Activated naive CD8-positive, alpha-beta T cell treated with anti-CD3 and anti-CD28 coated beads, Interleukin-2, amount 50 U/mL, for 24 hours (primary cell): ENCODE measurements at places on chromosomes 2 and 18.

DNA sequence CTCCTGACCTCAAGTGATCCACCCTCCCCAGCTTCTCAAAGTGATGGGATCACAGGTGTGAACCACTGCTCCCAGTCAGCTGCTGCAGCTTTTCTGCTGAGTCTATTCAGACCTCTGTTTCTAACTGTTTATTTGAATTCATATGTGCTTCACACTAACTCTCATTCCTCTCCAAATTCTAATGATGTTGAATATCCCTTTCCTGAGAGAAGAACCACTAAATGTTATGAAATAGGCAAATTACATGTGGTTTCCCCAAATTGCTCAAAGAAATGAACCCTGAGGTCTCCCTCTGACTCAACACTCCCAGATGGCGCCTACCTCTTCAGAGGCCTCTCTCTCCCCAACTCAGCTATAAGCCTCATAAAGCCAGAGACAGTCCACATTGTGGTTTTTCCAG, 98.6 kb downstream of the IRS1 start:
- H3K27me3 ChIP-seq, result peaks cover 4% of the 10 kb centered on the region
- H3K4me1 ChIP-seq, result peaks cover 6% of the 10 kb centered on the region
- DNase-seq, result no peak
- H3K36me3 ChIP-seq, result no peaks in the 10 kb centered on the region
- no peak overlapping the region for H3K4me3 ChIP-seq
- peak overlapping the region; percentile 22 for H3K27ac ChIP-seq

DNA sequence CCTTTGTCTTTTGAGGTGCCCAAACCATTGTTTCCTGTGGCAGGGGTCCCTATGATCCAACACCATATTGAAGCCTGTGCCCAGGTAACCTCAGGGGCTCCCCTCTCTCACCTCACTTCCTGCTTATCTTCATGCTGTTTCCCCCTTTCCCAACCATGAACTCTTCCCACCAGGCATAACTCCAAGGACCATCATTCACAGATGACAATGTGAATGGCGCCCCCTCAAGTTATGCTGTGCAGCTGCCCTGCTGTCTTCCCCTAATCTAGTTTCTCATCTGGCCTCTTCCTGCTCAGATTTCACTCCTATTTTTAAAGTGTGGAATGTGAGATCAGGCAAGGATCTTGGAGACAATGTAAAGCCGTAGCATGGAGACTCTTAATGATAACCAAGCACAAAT, 1.4 kb downstream of the GMPPA start:
- peaks cover 32% of the 10 kb centered on the region for H3K27me3 ChIP-seq
- no peak for DNase-seq
- peaks cover 32% of the 10 kb centered on the region for H3K4me1 ChIP-seq
- no peak overlapping the region for H3K27ac ChIP-seq

DNA sequence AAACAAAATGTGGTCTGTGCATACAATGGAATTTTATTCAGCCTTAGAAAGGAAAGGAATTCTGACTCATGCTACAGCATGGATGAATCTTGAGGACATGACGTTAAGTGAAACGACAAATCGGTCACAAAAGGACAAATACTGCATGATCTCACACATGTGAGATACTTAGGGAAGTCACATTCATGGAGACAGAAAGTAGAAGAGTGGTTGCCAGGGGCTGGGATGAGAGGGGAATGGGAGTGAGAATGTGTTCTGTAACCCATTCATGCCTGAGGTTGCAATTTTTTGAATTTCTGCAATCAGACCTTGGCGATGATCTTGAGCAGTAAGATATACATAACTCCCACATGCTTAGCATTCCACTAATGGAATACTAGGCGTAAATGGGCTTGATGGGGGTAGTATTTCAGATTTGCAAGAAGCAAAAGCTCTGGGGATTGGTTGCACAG, 22.0 kb downstream of the FHL2 start:
- no peaks in the 10 kb centered on the region for H3K27me3 ChIP-seq
- H3K4me1 ChIP-seq, result peaks cover 10% of the 10 kb centered on the region
- DNase-seq, result no peak
- H3K4me3 ChIP-seq, result no peak overlapping the region
- H3K27ac ChIP-seq, result no peak overlapping the region
- peaks cover 3% of the 10 kb centered on the region for H3K36me3 ChIP-seq

- no peak for DNase-seq
- H3K27ac ChIP-seq, result no peak overlapping the region
- peaks cover 8% of the 10 kb centered on the region for H3K4me1 ChIP-seq
- H3K4me3 ChIP-seq, result no peak overlapping the region
- no peaks in the 10 kb centered on the region for H3K36me3 ChIP-seq
- H3K27me3 ChIP-seq, result peaks cover 68% of the 10 kb centered on the region
Measured at GRCh38 chr2:66441581-66442320, 6.8 kb downstream of the MEIS1 start.

DNA sequence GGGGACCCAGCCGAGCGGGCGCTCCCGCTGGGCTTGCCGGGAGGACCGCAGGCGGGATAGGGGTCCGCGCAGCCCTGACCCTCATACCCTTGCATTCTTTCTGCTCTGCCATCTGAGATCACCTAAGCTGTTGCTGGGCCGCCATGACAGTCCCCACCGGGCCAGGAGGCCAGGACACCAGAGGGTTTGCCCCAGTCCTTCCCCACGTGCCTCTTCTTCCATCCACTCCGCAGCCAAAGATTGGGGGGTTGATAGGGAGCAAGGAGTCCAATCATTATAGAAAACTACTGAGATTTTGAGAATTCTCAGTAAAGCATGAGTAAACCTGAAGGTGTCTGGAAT, 453 bp upstream of the GRB14 start:
- H3K4me3 ChIP-seq, result no peak overlapping the region
- H3K27me3 ChIP-seq, result peaks cover 39% of the 10 kb centered on the region
- no peak overlapping the region for H3K27ac ChIP-seq
- peaks cover 5% of the 10 kb centered on the region for H3K4me1 ChIP-seq
- no peak for DNase-seq

DNA sequence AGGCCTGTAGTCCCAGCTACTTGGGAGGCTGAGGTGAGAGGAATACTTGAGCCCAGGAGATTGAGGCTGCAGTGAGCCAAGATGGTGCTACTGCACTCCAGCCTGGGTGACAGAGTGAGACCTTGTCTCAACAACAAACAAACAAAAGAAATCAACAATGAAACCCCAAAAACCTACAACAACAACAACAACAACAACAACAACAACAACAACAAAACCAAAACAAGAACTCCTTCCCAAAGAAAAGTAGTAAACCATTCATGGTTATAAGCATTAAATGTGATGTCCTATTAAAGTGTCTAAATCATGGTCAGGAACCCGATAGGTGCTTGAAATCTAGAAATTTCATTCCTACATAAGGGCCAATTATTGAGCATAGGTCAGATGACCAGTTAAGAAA, 13.5 kb upstream of the IL1R1 start:
- no peak for DNase-seq
- H3K36me3 ChIP-seq, result peaks cover 7% of the 10 kb centered on the region
- H3K27me3 ChIP-seq, result peaks cover 15% of the 10 kb centered on the region
- peaks cover 25% of the 10 kb centered on the region for H3K4me1 ChIP-seq
- no peak overlapping the region for H3K27ac ChIP-seq

GRCh38 chr2:71778514-71778913, 325.2 kb downstream of the DYSF start:
- H3K4me1 ChIP-seq, result no peaks in the 10 kb centered on the region
- no peak for DNase-seq
- H3K4me3 ChIP-seq, result no peak overlapping the region
- no peak overlapping the region for H3K27ac ChIP-seq

DNA sequence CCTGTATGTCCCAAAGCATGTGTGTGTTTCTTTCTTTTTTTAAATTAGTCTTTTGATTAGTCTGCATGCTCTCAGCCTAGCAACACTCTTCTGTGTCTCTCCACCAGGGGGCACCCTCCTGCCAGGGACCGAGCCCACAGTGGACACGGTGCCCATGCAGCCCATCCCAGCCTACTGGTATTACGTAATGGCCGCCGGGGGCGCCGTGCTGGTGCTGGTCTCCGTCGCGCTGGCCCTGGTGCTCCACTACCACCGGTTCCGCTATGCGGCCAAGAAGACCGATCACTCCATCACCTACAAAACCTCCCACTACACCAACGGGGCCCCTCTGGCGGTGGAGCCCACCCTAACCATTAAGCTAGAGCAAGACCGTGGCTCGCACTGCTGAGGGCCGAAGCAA, 93.8 kb downstream of the NRP2 start:
- H3K27me3 ChIP-seq, result peaks cover 8% of the 10 kb centered on the region
- no peaks in the 10 kb centered on the region for H3K36me3 ChIP-seq
- no peak overlapping the region for H3K27ac ChIP-seq
- H3K4me1 ChIP-seq, result peaks cover 6% of the 10 kb centered on the region
